ENCODE measurements at places on chromosomes 5 and 9.

DNA sequence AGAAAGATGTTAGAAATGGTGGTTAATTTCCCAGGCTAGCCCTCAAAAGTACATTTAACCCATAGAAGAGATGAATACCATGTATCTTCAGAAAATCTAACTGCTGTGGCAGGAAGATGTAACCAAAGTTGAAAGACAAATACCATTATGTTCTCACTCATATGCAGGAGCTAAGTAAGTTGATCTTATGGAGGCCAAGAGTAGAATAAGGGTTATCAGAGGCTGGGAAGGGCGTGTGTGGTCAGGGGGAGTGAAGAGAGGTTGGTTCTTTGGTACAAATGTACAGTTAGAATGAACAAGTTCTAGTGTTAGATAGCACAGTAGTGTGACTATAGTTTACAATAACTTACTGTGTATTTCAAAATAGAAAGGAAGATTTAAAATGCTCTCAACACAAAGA is 61.7 kb downstream of the CDC14B start:
- DNase-seq, result no peak

- DNase-seq, result no peak
Measured at GRCh38 chr5:10673407-10673806, 87.6 kb downstream of the DAP start.

- no peak for DNase-seq
Measured at GRCh38 chr9:121207371-121207940, 5.8 kb upstream of the RAB14 start.

GRCh38 chr5:117759849-117760499 is 1185.4 kb upstream of the SEMA6A start:
- DNase-seq, result no peak

DNA sequence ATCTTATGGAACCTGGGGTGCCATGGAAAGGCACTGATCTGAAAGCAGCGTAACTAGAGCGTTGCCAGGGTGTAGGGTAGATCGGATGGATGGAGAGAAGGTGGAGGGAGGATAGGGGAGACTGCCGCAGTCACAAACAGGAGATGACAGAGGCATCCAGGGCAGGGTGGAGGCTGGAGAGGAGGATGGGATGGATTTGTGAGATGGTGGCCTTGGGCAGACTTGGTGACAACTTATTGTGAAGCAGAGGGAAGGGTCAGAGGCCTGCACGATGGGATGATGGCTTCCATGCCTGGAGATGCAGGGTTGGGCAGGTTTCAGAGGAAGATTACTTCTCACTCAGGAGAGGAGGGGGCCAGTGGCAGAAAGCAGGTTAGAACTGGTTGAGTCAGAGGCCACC is 2.4 kb downstream of the GLIPR2 start:
- DNase-seq, result no peak
